ENCODE measurements at places on chromosomes 7 and 10.

DNA sequence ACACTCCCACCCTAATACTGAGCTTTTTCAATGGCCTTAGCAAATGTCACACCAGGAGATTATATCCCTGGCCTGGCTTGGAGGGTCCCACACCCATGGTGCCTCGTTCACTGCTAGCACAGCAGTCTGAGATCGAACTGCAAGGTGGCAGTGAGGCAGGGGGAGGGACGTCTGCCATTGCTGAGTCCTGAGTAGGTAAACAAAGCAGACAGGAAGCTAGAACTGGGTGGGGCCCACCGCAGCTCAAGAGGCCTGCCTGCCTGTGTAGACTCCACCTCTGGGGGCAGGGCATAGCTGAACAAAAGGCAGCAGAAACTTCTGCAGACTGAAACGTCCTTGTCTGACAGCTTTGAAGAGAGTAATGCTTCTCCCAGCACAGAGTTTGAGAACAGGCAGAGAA lies 338.9 kb upstream of the MBL2 start:
- DNase-seq: no peak

- peak; percentile 36 for DNase-seq
These were observed 26.7 kb downstream of the MICALL2 start for GRCh38 chr7:1432411-1433082.

GRCh38 chr10:93075369-93076221 lies 1.9 kb downstream of the CYP26A1 start:
- DNase-seq: no peak

DNA sequence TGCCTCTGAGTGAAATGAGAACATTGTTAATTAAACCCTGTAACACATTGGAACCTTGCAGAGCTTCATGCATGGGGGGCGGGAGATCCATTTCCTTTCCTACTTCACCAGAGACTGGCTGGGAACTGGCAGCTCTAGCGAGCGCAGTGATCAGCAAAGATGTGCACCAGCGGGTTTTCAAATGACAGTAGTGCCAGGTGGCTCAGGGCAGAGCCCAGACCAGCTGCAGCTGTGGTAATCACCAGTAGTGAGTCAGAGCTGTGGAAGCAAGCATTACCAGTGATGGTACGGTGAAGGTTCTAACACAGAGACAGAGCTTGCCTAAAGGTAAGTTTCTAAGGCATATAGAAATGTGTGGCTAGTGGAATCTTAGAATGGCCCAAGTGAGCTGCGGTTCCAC lies 1009.7 kb upstream of the CELF2 start:
- DNase-seq: no peak

GRCh38 chr7:158410720-158411119 lies 176.9 kb downstream of the PTPRN2 start:
- DNase-seq: no peak

Data from T1000 (cell line).